Stimulated activated CD8-positive, alpha-beta memory T cell treated with anti-CD3 and anti-CD28 coated beads, Interleukin-2, amount 100 ng/mL, for 48 hours (primary cell): ENCODE measurements at places on chromosomes 12 and 14.

- peak; percentile 23 for DNase-seq
Observed at GRCh38 chr14:50559990-50560930, at the start of gene ATL1. ATL1 (plus strand) TSS chr14:50560145; CDS start chr14:50560266, 121 bp downstream.

GRCh38 chr12:4483885-4484823 is 38.5 kb upstream of the FGF6 start:
- DNase-seq: no peak

DNA sequence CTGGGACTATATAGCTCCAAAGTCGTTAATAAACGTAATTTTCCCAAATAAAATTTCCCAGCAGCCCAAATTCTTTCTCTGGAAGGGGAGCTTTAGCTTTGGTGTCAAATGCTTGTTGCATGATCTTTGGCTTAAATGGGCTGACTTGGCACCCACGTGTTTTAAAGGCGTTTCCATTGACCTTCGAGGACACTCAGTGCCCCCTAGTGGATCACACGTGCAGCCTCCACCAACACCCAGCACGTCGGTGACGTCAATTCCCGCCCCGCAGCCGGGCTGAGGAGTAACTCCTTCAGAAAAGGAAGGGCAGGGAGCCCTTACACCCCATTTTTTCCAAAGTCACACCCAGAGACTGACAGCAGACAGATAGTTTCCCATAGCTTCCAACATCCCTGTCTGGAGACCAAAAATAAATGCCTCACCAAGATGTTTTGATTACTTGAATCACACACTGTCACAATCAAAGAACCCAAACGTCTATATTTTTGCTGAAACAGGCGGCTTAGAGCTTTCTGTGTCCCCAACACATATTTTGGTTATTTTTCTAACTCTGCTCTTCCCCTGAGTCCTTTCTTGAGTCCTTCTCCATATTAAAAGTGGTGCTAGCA is 707.9 kb downstream of the AACS start:
- peak; percentile 12 for DNase-seq

DNA sequence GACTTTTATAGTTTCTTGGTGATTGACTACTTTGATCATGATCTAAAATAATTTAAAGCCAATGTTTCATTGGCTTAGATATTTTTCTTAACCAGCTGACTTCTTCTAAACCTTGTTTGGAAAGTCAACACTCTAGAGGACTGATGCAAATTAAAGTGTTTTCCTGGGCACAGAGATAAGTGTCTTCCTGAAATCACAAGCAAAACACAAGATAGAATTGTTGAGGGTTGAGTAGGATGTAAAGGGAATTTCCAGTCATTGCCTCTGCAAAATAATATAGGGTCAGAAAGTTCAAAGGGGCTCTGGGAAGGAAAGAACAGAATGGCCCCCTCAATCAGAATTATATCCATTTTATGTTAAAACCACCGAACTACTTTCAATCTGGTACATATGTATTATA is 156.3 kb upstream of the LRIG3 start:
- DNase-seq: no peak

- DNase-seq: no peak
Observed at GRCh38 chr14:53399057-53399456, 245.9 kb upstream of the DDHD1 start.

DNA sequence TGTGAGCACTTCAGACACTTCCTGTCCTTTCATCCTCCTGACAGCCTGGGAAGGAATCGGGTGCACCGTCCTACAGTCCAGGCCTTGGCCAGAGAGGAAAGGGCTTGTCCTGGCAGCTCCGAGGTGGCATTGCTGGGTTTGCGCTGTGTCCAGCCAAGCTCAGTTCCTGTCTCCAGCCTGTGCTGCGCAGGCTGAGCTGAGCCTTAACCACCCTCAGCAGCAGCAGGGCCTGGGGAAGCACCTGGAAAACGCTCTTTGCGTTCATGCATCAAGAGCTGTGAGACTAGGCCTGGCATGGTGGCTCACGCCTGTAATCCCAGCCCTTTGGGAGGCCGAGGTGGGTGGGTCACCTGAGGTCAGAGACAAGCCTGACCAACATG is 33.7 kb upstream of the EML1 start:
- no peak for DNase-seq

DNA sequence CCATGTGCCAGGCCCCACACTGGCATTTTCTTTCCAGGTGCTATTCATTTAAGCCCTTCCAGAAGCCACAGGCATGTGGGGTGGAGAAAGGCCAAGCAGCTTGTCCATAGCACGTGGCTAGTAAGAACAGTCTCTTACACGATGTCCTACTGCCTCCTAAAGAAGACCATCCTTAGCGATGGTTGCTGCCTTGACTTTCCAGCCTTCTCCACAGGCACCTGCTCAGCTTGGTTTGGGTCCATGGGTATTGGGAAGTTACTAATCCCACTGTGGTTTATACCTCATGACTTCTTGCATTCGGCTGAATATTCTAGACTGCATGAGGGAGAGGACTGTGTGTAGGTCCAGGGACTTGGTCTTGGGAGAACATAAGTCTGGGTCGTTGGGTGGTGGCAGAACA is 49.2 kb downstream of the NINJ2 start:
- no peak for DNase-seq

GRCh38 chr12:124636138-124636978 is 68.9 kb upstream of the NCOR2 start:
- DNase-seq: no peak

- no peak for DNase-seq
Observed at GRCh38 chr14:68796418-68797101, 3.7 kb upstream of the ZFP36L1 start.

DNA sequence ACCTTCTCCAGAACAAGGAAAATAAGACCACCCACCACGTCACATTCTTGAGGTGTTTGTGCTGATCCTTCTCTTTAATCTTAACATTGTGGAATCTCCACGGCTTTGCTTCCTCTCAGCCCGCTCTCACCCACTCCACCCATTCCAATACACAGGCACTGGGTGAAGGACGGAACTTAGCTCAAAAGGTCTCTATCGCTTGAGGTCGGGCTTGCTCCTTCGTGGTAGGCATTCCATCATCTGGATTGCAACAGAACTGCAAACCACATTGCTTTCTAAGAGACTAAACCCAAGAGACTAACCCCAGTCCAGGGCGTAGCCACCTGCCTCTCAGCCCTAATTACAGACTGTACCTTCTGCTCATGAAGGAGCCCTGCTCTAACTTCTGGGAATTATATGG is 24.0 kb upstream of the MDM2 start:
- no peak for DNase-seq

DNA sequence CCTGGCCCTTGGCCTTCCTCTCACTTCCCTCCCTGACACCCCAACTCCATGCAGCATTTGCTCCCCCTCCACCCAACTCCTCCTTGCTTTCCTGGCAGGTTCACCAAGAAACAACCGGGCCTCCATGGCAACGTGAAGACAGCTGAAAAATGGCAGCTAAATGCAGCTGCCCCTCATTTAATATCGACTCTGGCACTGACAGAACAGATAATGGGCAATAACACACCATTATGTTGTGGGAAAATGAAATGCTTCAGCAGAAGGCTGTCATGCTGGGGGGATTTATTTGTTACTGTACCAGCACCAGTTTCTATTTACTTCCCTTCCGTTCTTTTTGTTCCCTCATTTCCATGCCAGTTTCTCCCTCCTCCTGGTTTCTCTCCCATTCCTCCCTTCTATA is 440.8 kb downstream of the NRXN3 start:
- no peak for DNase-seq

DNA sequence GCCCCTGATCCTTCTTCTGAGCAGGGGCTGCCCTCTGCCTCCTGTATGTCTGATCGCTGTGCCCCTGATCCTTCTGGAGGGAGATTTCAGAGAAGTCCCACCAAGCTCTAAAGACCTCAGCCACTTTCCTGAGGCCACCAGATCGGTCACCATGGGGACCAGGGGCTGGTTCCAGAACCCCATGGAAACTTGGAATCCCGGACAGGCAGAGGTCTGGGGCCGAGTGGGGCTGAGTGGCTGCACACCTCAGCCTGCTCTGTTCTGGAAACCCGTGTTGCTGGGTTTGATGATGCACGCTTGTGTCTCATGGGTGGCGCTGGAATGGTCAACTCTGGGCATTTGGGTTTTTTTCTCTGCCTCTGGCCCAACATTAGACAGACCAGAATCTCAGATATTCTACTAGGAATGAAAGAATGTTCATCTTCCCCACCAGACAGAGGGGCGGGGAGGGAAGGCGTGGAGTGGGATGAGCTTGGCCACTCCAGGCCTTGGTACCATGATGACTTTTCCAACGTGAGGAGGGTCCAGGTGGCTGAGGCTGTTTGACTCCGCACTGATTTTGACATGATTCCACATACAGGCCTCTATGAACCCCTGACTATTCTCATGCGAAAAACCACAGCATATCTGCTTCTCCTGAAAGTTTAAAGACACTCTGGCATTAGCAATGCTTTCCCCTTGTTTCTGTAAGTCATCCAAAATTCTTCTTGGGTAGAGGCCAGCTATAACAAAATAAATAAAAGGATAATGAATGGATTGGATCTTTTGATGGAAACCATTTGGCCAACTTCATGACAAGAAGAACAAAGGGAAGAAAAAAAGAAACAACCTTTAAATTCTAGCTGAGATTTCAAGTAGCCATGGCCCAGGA is 114.5 kb downstream of the ADGRD1 start:
- no peak for DNase-seq

DNA sequence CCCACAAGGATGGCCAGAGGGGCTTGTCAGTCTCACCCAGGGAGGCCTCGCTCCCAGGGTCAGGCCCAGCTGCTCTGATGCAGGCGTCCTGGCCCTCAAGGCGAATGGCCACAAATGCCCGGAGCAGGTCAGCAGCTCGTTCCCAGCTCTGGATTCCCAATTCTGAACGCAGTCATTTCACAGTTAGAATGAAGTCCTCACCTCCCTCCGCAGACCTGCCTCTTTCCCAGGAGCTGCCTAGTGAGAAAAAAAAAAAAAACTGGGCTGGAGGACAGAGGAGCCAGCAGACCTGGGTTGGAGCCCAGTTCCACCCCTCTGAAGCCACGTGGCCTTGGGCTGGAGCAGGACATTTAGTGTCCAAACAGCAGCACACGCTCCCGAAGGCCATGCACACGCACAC is 62.2 kb upstream of the DIO3 start:
- DNase-seq: no peak

- DNase-seq: no peak
Observed at GRCh38 chr14:29906256-29906870, 21.3 kb downstream of the PRKD1 start.

DNA sequence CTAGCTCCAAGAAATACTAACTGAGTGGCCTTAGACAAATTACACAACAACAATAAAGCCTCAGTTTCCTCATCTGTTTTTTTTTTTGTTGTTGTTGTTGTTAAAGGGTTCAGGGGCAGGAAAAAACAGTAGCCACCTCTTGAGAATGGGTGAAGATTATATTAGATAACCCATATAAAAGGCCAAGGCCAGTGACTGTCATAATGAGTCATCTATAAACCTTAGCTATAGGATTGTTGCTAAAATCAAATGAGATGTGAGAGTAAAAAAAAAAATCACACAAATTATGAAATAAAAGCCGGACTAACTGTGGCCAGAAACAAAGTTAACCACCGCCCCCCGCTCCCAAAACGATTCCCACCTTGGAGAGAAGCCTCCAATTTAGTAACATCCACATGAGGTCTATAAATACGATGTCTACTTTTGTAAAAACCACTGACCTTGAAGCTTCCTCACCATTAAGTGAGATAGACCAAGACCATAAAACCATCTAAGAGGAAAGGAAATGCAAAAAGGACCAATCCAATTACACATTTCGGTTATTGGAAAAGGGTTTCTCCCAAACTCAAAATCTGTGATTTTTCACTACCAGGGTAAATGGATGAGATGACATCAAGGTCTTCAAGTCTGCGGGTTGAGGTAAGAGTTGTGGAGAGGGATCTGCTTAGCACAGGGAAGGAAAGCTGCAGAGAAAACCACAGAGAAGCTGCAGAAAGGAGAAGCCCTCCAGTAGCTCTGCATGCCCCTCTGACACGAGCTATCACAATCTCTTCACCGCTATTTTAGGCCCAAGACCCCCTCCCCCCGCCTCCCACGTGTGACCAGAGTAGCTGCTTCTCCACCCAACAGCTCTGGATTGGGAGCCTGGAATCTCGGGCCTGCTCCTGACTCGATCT is 1.0 kb downstream of the NAA25 start:
- DNase-seq: no peak

DNA sequence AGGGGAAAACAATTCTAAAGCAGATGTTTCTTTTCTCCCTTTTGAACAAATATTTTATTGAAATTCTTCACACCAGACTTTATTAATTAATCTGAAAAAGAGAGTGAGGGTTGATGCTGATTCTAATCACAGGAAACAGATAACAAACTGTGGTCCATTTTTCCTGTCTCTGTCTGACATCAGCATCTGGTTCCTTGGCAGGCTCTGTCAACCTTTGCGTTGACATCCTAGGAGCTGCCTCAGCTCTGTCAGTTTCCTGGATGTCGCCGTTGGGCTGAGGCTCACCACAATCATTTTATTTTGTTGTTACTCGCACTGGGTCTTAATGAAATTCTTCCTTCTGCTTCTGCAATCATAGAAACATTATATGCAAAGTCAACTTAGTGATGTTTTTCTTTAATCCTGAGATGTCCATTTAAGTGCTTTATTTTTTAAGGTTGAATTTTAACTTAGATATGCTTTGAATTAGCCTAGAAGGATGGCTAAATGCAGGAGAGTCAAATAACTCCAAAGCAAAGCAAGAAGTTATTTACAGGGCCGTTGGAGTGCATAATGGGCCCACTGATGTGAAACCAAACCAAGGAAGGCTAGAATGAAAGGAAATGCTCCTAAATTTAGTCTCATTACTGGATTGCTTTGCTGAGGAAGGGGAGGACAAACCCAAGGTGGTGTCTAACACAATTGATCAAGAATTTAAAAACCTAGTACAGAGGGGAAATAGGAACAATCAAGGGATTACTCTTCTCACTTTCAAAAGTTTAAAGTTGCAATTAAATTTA is 542.4 kb downstream of the FLRT2 start:
- no peak for DNase-seq

DNA sequence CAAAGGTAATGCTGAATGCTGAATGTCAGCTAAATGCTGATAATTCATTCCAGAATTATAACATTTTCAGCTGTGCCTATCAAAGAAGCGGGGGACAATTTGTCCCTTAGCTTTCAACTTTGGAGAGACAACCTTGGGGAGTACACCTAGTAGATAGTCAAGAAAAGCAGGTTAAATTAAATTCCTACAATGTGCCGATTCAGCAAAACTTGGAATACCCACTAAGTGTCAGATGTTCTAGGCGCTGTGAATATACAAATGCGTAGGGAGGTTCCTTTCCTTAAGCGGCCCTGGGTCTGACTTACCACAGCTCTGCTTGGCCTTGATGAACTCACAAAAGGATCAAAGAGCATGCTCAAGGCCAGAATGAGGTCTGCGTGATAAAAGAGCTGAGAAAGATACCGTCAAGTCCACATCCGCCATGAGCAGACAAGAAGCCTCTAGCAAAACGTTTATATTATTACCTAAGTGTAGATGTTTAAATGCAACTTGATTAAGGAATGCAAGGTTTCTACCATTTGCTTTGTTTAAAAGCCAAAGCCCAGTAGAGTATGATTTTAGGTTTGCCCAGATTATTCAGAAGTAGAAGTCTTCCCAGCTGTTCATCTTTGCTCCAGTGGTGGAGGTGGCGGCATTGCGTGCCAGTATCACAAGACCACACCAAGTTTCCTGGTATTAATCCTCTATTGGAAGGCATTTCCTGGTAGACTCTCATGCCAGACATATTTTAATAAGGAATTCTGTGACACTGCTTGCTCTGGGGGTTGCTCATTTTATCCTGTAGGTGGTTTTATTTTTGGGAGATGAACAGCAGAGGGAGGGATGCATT is 368.6 kb downstream of the DPF3 start:
- no peak for DNase-seq
